NCI-H1694 (cell line): ENCODE measurements at places on chromosomes 1 and 21.

- DNase-seq = no peak
Observed at GRCh38 chr1:54151013-54151412, 1.8 kb downstream of the CDCP2 start.

DNA sequence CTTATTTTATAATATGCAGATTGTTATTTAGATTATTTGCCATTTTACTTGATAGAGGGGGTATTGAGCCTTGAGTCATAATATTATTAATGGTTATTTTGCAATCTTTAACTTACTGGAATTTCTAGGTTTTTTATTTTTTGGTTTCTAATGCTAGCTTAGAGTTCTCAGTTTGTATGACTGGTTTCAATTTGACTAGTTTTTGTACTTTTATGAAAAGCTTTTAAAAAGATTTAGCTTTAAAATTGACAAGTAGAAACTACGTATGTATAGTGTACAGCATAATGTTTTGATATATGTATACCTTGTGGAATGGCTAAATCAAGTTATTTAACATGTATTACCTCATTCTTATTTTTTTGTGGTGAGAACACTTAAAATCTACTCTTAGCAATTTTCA is 41.5 kb downstream of the CEP350 start:
- DNase-seq = no peak

GRCh38 chr1:20792196-20792595 is 5.1 kb upstream of the HP1BP3 start:
- DNase-seq = no peak

GRCh38 chr1:231684356-231685244 is 58.0 kb downstream of the DISC1 start:
- DNase-seq = no peak

GRCh38 chr1:119783354-119784185 is 14.9 kb upstream of the HMGCS2 start:
- DNase-seq = no peak

GRCh38 chr1:7224081-7224534 is 438.9 kb downstream of the CAMTA1 start:
- no peak for DNase-seq

GRCh38 chr1:53561503-53562105 is 102.4 kb downstream of the DMRTB1 start:
- DNase-seq = no peak

DNA sequence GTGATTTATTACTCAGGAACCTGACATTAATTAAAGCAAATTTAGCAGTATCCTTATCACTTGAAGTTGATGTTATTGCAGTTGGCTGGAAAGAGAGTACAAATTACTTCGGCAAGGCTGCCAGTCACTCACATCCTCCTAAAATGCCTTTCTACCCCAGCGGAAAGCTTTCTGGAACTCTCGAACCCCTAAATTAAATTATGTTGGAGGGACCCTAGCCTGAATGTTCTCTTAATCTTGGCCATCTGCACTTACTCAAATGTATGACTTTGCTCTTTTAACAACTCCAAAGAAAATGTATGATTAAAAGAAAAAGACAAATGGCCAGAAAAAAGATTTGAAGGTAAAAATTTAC is 242.6 kb upstream of the USP25 start:
- no peak for DNase-seq

DNA sequence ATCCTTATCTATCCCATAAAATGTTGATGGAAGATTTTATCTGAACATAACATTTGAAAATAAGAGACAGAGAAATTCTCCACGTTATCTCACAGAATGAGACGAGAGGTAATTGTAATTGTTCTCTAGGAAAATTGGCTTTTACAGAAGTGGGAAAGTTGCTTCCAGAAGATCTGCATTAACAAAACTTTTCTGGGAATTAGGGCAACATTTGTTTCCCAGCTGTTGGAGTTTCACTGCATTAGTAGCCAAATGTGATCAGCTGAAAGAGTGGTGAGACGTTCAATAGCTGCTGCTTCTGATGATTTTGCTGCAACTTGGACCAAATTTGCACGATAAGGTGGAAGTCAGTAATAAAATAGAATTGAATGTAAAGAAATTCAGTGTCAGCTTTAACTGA is 7.6 kb downstream of the CHODL start:
- no peak for DNase-seq

- DNase-seq = no peak
Observed at GRCh38 chr1:192810253-192810880, 1.5 kb downstream of the RGS2 start.

DNA sequence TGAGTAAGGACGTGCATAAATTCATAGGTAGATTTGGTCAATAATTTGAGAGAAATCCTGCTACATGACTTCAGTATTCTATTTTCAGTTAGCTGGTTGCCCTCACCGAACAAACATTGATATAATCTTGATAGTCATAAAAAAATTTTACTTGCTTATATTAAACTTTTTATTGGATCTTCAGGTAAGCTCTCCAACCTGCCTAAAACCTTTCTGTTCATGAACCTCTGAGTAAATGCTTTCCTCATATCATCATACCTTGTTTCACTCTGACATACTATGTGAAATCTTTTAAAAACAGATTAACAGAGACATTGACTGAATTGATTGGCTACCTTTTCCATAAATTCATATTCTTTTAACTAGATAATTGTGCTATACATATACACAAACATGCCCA is 299.0 kb downstream of the NCAM2 start:
- DNase-seq = no peak

DNA sequence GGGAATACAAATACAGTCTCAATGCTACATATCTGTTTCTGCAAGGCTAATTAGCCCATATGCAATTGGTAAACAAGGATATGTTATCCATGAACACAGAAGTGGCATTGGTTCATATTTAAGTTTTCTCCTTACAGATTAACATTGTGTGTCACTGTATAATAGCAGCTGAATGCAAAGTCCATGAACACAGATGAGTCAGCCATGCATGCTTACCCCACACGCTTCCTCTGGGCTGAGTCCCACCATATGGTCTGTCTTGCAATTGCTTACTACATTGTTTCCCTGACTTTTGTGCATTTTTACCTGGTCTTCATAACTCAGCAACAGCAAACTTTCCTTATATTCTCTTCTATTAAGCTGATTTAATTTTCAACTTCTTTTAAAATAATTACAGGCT is 41.5 kb upstream of the TSNAX start:
- DNase-seq = no peak

DNA sequence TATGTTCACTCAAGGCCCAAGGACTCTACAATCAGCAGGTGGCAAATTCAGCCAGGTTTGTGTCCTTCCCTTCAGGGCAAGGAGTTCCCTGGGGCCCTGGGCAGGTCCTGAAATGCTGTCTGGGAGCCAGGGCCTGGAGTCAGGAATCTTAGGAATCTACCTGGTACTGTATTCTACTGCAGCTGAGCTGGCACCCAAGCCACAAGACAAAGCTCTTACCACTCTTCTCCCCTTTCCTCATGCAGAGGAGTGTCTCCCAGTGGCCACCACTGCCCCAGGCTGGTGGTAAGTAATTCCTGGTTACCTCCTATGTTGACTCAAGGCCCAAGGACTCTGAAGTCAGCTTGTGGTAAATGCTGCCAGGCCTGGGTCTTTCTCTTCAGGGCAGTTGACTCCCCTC is 153.4 kb downstream of the NRIP1 start:
- DNase-seq = no peak

DNA sequence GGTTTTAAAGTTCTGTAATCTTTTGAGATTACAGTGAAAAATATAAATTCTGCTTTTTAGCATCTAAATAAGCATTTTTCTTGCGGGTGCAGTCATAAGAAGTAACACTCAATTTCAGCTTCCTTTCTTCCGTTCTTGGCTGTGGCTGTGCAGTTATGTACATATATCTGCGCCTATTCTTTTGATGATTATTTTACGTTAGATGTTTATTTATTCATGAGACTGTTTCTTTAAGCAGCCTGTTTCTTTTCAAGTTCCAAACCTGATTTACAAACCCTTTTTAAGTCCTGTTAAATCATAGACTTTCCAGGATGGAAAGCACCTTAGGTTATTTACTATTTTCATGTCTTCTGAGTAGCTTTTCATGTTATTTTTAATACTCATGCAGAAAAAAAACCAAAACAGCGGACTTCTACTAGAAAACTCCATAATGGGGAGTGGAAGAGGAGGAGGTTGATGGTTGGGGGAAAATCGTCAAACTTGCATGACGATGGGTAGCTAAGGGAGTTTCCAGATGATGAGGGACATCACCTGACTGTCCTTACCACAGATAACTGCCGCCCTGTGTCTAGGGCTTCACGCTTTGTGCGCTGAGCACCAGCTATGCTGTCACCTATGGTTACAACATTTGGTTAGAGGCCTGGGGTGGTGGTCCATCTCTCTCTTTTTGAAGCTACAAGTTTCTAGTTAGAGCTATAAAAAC is 2.6 kb downstream of the PRDM2 start:
- DNase-seq = no peak

DNA sequence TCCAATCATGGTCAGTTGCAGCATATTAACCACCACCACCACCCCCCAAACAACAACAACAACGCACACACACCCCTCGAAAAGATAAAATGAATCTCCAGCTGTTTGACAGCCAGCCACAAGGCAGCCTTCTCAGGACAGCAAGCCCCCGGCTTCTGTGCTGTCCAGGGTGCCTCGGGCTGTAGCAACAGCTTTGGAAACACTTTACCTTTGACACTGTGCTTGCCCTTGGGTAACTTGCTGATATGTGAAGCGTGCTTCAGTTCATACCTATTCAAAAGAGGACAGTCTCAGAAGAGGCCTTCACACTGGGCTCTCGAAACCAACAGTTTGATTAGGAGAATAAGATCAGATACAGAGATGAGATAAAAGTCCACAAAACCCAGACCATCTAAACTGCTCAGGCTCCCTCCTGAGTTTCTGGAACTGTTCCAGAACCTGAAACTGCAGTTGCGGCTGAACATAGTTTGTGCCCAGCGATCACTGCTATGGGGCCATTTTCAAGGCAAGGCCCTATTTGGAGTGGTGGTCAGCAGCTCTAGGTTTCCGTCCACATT is 44.9 kb downstream of the PARP1 start:
- no peak for DNase-seq

DNA sequence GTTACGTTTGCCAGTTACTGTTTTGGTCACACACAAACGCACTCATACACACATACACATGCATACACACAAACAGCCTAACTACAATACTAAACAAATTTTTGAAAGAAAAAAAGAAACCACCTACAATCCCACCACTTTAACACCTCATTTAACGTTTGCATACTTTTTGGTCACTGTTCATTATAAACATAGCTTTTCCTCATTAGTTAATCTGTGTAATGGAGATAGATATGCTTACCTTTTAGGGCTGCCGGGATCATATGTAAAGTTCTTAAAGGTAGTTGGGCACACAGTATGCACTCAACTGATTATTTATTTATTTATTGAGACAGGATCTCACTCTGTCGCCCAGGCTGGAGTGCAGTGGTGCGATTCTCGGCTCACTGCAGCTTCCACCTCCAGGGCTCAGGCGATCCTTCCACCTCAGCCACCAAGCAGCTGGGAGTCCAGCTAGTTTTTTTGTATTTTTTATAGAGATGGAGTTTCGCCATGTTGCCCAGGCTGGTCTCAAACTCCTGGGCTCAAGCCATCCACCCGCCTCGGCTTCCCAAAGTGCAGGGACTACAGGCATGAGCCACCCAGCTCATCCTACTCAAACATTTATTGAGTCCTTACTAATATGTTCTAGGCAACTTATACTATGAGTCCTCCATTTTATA is 677 bp upstream of the BCL10 start:
- no peak for DNase-seq

GRCh38 chr1:29798699-29799566 is 562.6 kb downstream of the PTPRU start:
- no peak for DNase-seq

- DNase-seq = no peak
Observed at GRCh38 chr1:63928186-63929105, 154.6 kb downstream of the ROR1 start.

DNA sequence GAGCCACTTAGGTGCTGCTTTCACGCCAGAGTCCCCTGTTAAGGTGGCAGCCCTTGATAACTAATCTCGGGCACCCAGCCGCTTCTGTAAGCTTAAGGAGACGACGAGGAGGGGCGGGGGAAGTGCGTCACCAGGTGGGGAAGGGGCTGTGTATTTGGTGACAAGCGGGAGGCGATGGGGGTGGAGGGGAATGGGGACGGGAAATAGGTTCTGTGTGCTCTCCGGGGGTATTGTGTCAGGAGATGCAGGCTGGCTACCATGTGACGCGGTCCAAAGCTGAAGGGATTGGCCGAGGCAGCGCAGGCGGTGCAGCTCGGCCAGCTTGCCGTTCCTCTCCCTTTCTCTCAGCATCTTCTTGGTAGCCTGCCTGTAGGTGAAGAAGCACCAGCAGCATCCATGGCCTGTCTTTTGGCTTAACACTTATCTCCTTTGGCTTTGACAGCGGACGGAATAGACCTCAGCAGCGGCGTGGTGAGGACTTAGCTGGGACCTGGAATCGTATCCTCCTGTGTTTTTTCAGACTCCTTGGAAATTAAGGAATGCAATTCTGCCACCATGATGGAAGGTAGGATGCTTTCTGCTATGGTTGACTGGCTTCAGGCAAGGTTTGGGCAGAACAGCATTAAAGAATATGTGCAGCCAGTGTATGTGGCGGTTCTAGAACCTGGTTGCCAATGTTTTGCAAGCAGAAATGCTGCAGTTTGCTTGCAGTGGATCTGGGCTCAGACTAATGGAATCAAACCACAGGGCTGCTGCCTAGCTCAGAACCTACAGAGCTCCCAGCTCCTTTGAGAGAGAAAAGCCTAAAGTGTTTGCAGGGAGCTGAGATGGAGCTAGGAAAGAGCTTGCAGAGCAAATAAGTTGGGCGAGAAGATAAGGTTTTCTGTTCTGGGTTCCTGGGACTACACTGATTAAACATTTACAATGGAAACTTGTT is at the start of gene SGIP1:
TSS of gene SGIP1 (plus strand) at position 350 of the 937 bp plus-strand sequence. CDS start at position 556, 206 bp downstream.
- DNase-seq = peak; percentile 9

DNA sequence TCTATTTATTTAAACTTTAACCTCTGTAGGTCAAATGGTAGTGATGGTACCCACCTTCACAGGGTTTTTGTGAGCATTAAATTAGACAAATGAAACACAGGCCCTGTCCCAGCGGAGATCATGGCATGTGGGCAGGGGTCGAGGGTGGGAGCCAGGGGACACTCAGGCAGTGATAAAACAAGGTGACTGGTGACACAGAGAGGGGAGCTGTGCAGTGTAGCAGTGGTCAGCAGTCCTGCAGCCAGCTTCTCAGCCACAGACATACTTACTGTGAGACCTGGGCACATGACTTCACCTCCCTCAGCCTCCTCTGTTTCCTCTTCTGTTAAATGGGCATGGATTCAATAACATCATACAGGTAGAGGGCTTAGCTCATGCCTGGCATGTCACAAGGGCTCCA is 44.9 kb downstream of the SRRM1 start:
- DNase-seq = no peak

GRCh38 chr1:26536081-26536480 is 6.5 kb downstream of the RPS6KA1 start:
- DNase-seq = no peak

- no peak for DNase-seq
Observed at GRCh38 chr1:170765279-170765678, 101.3 kb downstream of the PRRX1 start.

GRCh38 chr1:201456499-201457309 is 12.3 kb downstream of the PHLDA3 start:
- no peak for DNase-seq

DNA sequence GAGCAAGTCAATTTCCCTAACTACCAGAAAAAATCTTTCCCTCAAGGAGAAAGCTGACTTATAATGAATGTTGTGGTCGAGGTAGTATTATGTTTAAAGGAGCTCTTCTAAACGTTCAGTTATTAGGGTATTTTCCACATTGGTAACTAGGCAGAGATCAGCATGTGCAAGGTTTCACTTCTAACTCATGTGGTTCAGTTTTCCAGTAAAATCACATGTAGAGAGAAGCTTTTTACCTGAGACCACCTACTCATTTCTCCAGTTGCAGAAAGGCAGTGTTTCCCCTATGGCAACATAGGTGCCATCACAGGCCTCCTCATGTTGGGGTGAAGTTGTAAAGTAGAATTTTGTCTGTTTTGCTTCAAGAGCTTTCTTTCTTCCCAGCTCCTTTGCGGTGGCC is 23.7 kb downstream of the IL23R start:
- no peak for DNase-seq
